Activated CD8-positive, alpha-beta memory T cell treated with anti-CD3 and anti-CD28 coated beads for 4 hours (primary cell): ENCODE measurements at places on chromosomes 5 and 9.

GRCh38 chr9:68950689-68951088 lies 63.2 kb downstream of the PRKACG start:
- no peak for DNase-seq

DNA sequence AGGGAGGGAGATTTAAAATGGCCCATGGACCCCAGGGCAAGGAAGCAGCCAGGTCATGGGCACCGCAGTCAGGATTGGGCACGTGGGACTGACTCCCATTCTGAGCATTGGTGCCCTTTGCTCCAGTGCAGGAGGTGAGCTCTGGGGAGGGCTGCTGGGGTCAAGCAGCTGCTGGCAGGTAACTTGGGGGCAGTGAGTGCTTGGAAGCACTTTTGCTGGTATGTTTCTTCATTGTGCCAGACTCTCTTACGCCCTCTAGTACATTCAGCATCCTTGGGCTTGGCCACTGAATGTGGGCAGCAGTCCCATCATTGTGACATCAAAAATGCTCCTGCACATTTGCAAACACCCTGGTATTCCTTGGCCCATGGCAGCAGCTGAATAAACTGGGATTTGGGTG lies 32.7 kb downstream of the PRRC2B start:
- DNase-seq, result no peak

DNA sequence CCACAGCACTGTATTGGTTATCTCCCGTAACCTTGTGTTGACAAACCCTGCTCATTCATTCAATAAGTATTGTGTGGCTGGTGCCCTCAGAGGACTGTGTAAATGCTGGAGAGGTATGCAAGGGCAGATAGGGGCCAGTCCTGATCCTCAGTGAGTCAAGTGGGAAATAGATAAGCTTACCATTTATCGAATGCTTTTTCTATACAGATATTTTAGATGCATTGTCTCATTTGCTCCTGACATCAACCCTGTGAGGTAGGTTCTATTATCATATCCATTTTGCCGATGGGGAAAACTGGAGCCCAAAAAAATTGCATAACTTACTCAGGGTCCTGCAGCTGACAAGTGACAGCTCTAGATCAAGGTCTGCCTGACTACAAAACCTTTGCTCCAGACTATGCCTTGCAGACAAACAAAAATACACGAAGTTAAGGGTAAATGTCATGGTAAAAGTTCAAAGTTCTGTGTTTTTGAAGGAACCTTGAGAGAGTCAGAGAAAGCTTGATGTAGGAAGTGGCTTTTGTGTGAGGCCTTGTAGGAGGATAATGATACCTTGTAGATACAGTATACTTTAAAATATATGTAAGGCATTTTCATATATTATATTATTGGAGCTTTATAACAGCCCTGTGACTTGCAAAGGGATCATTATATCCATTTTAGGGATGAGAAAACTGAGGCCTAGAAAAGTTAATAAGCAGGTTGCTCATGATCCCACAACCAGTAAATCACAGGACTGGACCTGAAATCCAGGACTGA lies 22.7 kb downstream of the CYFIP2 start:
- no peak for DNase-seq

DNA sequence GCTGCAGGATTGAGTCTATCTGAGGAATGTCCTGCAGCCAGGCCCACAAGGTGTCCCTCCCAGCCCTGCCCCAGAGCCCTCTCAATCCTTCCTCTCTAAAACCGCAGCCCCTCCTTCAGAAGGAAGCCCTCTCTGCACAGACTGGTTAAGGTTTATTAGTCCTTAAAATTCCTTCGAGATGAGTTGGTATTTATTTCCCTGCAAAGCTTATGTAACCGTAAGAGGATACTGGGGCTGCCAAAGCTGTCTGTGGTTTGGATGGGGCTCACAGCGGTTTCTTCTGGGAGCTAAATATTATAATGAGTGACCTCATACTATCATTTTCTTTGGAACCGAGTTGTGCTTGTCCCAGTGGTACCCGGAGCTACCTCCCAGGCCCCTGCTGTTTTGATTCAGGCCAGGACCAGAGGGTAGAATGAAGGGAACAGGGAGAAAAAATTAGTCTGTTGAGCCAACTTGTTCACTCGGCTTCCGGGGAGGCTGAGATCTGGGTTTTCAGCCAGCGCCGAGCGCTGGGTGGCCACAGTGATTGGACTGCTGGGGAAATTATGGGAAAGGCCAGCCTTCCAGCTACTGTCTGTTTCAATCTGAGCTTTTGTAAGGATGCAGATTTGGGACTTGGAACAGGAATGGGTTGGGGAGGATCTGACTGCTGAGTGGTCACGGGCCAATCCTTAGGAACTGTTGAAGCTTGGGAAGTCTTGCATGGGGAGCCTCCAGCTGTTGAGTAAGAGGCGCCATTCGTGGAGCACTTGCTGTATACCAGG lies 107.5 kb downstream of the NDFIP1 start:
- DNase-seq, result no peak

DNA sequence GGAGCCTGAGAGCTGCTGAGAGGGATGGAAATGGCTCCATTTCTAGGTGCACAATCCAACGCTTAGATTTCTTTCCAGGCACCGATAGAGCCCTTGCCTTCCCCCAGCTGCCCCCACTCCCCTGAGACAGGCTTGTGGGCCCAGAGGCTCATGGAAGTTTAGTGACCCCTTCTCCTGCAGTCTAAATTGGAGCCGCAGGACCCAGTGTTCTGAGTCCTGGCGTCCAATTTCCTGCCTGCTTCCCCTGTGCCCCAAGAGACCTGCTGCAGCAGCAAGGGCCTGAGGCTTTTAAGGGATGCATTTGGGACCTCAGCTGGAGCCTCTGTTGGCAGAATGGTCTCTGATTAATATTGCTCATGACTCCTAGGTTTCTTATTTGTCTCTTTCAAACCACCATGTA lies 61.7 kb downstream of the RGS3 start:
- DNase-seq, result no peak

GRCh38 chr5:33761139-33761538 lies 130.7 kb downstream of the ADAMTS12 start:
- no peak for DNase-seq

DNA sequence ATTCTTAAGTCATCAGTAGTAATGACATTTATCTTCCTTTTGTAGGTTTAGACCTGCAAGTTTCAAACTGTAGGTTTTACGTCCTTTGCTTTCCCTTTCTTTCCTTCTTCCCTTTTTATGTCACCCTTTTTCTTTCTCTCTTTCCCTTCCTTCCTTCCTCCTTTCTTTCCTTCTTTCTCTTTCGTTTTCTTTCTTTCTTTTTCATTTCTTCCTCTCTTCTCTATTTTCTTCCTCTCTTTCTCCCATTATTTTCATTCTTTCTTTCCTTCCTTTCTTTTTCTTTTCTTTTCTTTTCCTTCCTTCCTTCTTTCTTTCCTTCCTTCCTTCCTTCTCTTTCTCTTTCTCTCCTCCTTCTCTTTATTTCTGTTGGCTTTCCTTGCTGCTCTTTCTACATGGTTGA lies 59.9 kb downstream of the WDR36 start:
- DNase-seq, result no peak

DNA sequence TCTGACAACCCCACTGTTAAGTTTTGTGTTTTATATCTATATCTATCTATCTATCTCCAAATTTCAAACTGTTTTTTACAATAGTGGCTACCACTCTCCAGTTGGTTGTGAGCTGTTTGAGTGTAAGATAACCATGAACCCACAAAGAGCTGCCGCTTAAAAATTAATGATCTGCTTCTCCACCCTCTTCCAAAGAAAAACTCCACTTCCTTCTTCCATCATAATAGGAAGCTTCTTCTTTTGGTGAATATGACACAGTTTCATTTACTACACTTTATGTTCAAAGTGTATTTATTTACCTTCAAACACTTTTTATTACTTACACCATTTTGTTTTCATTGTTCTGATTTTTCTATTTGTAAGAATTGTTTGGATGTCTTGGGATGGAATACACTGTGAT lies 37.9 kb downstream of the SPZ1 start:
- DNase-seq, result no peak

DNA sequence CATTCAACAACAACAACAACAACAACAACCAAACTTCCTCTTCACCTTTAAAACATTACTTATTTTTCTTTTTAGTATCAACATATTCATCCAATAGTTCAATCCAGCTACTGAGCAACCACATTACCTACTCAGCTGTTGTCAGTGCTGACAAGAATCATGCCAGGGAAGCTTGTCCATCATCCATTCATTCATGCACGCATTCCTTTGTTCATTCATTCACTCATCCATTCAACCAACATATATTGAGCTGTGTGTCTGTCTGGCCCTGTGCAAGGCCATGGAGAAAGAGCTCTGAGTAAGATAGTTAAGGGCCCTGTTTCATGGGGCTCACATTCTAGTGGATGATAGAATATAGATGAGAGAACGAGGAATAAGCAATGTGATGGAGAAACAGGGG lies 80.2 kb upstream of the TBC1D2 start:
- no peak for DNase-seq

DNA sequence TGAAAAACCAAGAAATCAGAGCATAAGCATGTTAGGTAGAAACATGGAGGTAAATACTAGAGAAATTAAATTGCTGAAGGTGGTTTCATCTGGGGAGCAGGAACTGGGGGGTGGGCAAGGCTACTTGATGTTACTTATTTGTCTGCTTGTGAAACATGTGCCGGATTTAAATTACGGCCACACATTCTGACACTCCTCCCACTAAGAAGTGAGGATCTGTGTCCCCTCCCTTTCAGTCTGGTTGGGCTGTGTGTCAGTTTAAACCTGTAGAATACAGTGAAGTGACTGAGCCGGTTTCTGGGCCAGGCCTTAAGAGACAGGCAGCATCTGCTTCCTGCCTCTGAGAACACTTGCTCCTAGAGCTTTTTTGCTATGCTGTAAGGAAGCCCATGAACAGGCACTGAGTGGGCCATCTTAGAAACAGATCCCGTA lies 2.3 kb upstream of the IARS1 start:
- no peak for DNase-seq
